AG09319 (cell line): ENCODE measurements at places on chromosomes 12 and 14.

GRCh38 chr12:64836856-64837255, 12.4 kb downstream of the TBC1D30 start:
- no peak for DNase-seq

DNA sequence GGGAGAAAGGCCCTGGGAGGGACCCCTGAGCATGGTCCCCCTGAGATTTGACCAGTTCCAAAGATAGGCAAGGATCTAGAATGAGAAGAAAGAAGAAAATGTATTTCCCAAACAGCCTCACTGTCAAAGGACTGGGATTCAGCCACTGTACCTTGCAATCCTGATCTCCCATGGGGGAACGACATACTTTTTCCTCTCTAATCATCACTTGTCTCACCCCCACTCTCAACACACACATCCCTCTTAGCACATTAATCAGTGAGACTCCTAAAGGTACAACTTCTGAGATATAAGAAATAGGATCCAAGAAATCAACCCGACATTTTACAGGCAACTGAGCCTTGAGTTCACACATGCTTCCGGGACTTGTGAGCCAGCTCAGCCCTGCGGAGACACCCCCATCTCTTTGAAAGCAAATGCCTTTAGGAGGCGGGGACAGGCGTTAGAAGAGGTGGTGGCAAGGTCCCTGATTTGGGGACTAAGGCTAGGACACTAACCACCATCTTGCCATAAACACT, 1.4 kb downstream of the MAP3K9 start:
- no peak for DNase-seq

GRCh38 chr14:52596320-52596719, 43.7 kb downstream of the GPR137C start:
- no peak for DNase-seq

GRCh38 chr12:130254461-130255276, 83.0 kb upstream of the PIWIL1 start:
- DNase-seq = no peak

- DNase-seq = no peak
These were observed 2.9 kb downstream of the MYL2 start for GRCh38 chr12:110917467-110917866.

- DNase-seq = no peak
These were observed 577.7 kb downstream of the SLC16A7 start for GRCh38 chr12:60173224-60174170.

GRCh38 chr12:50988051-50988450, 35.7 kb downstream of the HIGD1C start:
- no peak for DNase-seq

DNA sequence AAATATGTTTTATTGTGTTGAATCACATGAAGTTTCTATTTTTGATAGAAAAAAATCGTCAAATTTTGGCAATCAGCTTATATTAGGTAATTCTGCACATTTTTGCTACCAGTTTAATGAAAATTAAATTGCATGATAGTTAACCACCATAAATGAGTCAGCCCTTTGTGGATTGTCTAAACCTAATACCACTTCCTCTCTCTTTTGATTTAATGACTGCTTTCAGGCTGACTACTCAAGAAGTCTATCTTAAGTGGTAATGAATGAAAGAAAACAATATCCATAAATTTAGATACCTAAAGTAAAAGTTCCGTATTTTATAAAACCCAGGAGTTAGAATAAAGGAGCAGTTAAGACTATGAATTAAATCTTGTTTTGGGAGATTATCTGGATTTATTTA, 450.5 kb downstream of the TMEM117 start:
- DNase-seq = no peak

- no peak for DNase-seq
These were observed 26.6 kb upstream of the NRXN3 start for GRCh38 chr14:78143489-78144145.
